ENCODE measurements at places on chromosomes 12 and 14.

- no peak for DNase-seq
Measured at GRCh38 chr14:88870777-88871176, 46.3 kb downstream of the TTC8 start.

DNA sequence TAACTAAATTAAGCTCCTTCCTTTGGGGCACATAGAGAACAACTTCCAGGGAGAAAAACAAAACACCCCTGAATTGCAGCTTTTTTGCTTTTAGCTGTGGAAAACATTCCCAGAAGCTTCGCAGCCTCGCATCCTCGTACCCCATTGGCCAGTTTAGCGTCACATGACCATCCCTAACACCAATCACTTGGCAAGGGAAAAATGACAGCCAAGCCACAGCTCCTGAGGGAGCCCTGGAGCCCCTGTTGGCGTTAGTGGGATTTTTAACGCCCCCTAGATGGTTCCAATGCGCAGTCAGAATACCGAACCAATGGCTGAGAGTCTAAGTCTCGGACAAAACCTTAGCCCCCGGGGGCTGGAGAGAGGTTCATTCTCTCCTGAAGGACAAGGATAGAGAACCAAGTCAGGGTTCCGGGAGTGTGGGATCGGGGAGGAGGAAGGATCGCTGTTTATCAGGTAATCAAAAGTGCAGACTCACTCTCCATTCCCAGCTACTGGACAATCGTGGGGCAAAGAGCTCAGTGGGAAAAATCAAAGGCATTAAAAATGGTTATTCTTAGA, 135.6 kb upstream of the HIF1A start:
- DNase-seq: no peak

GRCh38 chr12:107484230-107484629, 201.4 kb upstream of the PWP1 start:
- no peak for DNase-seq

- DNase-seq: no peak
Measured at GRCh38 chr14:79583738-79584408, 627.4 kb downstream of the DIO2 start.

DNA sequence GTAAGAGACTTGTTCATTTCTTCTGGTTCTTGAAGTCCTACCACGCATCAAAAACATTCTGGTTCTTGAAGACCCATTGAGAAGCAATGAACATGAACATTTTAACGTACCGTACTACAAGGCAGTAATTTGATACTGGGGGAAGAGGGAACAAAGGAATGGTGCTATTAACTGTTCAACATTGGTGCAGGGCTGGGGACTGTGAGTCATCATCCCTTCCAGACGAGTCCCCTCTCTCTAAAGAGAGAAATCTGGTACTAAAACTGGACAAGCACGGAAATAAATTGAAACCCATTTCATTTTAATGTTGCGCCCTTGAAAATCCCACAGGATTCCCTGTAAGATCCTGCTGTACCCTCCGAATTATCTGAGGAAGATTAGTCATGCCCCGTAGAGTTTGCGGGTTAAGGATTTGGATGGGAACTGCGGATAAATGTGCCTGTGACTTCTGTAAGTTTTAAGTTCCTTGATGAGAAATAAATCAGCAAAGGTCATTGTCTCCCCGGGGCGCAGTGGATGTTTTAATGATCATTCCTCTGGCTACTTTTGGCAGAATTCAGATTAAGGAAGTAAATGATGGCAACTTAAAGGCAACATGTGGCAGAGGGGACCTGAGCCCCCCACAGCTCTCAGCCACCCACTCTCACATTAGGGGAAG, 78.6 kb downstream of the KCNK13 start:
- DNase-seq: no peak

GRCh38 chr14:92458136-92459029, 55.2 kb upstream of the RIN3 start:
- DNase-seq: no peak

GRCh38 chr14:88840926-88841325, 16.5 kb downstream of the TTC8 start:
- no peak for DNase-seq

- DNase-seq: no peak
Measured at GRCh38 chr14:67982711-67983608, 163.4 kb downstream of the RAD51B start.

DNA sequence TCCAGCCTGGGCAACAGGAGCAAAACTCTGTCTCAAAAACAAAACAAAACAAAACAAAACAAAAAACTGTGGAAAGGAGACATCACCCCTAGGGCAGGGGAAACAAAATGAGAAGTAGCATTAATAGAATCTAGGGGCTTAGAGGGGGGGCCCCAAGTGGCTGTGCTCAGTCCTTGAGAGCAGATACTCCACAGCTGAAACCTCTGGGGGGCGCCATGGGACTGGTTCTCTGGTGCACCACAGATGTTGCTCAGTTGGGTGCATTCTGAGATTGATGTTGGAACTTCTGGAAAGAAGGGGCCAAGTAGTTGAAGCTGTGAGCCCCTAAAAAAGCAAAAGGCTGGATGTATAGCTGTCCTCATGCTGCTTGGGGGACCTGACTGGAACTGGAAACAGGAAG, 11.8 kb upstream of the SYNE2 start:
- DNase-seq: peak; percentile 18

DNA sequence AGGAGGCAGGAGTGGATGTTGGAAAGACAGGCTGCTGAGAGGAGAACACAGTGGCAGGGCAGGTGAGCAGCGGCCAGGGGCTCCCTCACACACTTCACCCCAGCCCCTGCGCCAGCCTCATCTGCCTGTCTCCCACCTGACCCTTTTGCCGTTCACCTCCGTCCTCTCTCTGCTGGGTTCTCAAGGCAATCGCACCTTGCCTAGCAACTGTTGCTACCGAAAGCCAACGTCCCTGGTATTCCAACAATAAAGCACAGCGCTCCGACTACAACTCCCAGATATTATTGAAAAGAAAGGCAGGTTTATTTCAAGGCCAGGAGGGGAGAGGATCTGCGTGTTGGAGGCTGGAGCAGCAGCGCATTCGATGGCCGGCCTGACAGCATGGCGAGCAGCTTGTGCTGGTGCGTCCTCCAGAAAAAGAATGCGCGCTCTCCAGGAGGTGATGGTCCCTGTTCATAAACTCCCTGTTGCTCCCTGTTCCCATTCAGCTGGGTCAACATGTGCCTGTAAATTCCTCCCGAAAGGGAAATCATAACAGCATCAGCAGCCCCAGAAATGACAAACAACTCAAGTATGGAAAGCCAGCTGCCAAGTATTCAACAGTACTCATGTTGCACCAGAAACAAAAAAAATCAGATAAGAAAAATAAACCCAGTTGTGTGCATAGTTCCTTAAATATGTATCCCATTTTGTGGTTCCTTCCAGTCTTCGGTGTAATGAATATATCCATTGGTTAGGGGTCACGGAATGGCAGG, 153.0 kb upstream of the DIO3 start:
- no peak for DNase-seq

GRCh38 chr12:124852329-124852831, 11.3 kb downstream of the SCARB1 start:
- DNase-seq: no peak

All from activated T-helper 1 cell treated with anti-CD3 and anti-CD28 coated beads, Interleukin-12 subunit alpha, Interleukin-12 subunit beta, Interleukin-2, Interleukin-4 antibody, amounts not matched to agents 30 ng/mL and 10 ng/mL and 1 ng/mL, durations not matched to agents 14 hours and 24 hours and 36 hours (primary cell).